ENCODE measurements at places on chromosomes 11 and 22.

DNA sequence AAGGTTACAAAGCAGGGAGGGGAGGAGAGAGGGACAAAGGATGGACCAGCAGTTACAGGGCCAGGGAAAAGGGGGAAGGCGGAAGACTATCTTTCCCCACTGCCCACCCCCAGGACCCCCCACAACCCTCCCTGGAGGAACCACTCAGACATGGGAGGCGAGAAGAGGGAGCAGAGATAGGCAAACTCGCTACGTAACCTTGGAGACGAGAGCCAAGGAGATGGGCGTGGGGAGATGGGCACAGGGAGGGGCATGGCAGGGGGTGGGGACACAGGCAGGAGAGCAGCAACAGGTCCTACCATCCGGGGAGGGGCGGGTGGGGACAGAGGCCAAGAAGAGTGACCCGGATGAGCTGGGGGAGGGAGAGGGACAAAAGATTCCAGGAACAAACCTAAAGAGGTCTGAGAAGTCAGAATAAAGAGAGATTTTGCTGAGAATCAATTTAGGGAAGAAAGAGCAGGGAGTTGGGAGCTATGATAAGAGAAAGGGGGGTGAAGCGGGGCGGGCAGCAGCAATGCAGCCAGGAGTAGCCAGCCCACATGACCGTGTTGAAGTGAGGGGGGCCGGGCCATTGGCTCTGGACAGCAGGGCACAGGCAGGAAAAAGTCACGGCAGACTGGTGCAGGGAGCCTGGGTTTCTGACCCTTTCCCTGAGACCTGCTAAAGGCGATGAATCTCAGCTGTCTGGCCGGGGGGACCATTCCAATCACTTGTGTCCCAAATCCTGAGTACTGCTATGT, 128.4 kb downstream of the BUD13 start:
- no peak for DNase-seq

- DNase-seq, result no peak
Observed at GRCh38 chr22:29707010-29707409, 12.8 kb upstream of the CABP7 start.

DNA sequence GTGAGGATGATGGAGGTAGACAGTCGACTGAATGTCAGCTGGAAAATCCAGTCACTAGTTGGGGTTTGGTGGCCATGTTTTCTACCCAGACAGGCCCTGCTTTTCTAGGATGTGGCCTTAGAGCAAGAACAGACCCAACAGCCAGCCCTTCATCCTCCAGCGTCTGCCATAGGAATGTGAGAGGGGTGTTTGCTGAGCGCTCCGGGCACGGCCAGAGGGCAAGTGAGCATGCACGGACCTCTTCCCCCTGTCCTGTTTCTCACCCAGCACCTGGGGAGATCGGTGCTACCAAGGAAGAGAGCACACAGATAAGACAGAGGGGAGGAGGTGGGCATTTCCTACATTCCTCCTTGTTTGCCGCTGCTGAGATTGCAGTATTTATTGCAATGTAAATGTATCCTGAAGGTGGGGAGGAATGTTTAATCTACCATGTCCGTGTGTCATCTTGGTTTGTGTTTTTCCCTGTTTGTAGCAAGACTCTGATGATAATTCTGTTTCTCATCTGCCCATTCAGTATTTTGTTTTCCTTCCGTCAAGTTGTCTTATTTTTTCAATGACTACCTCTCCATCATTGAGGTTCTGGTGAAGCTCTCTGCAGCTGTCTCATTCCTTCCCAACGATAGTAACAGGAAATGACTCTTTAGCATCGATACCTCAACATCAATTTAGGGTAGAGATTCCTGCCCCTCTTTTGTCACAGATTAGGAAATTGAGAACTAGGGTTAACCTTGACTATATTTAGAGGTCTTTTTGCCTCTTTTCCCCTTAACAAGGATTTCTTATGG, 4.9 kb upstream of the ATF4 start:
- no peak for DNase-seq

DNA sequence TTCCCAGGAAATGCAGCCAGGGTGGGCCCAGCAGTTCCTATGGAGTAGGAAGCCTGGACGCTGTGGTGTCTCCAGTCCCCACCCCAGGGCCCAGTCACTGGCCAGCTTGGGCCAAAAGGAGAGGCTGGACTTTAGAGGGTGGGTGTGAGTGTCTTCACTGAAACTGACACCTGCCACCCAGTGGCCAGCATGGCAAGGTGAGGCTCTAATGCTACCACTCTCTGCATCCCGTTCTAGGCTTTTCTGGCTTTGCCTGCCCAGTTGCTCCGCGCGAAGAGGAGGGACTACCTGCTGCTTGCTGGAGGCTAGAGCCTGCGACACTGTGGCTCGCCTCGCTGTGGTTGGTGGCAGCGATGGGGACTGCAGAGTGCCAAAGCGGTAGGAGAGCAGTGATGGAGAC, 35.4 kb downstream of the C22orf42 start:
- no peak for DNase-seq

DNA sequence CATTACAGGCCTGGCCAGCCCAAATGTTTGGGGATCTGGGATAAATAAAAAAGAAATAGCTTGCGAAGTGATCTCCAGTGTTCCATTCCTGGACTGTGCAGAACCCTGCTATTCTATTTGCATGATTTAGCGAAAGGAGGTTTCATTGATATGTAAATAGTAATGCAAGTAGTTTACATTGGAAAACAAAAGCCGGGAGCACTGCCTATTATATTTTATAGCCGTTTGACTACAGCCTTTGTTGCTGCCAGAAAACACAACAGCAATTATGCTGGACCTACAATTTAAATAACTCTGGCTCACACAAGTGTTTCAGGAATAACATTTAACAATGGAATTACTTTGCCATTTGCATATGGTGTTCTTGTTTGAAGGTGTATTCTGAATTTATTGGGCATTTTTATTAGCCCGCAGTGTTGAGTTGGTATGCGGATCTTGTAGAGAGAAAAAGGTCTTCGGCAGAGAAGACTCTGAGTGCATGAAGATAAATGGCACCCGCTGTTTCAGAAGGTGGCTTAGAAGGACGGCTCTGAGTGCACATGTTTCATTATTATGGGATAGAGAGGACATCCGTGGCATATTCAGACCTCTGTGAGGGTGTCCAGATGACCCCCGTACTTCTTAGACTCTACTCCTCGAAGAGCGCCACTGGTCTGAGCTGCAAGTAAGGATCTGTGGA, 315.0 kb downstream of the BRD1 start:
- no peak for DNase-seq

DNA sequence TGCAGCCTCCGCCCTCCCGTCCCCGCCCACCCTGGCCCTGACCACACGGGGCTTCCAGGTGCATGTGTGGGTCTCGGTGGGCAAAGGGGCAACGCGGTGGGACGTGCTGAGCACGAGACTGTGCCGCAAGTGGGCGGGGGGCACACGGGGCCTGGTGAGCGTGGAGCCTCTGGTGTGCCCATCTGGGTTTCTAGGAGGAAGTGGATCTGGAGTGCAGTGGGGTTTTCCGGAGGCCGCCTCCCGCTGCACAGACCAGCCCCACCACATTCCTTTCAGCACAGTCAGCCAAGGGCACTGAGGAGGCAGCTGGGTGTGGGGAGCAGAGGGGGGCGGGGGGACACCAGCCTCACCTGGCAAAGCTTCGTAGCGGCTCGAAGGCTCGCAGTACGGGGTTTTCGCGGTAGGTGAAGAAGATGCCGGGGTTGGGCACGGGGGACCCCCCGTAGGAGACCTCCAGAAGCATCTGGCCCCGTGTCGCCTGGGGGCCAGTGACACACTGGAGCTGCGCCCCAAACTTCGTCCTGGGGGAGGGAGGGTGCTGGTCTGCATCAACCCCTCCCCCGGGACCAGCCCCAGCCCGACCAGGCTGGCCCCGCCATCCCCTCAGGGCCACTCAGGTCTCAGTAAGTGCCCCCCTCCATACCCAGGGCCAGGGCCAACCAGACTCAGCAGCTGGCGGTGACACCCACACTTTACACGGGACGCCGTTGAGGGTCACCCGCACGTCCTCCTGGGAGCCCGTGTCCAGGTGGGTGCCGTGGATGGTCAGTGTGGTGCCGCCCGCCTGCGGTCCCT, 12.4 kb upstream of the MAPK11 start:
- DNase-seq, result peak; percentile 93

DNA sequence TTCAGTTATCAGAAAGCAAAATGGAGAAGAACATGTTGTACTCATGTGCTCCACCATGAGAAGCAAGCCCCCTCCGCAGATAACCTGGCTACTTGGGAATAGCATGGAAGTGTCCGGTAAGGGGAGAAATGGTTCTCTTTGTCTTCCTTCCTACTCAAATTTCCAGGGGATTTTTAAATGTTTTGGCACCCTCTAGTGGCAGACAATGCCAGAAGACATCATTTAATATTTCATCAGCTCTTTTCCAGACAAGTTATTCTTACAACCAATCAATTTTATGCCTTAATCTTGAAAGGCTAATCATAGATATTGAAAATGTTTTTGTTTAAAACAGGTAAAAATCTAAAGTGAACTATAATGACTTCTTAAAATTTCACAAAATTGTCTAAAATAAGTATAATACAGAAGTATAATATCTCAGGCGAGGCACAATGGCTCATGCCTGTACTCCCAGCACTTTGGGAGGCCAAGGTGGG, 15.7 kb downstream of the CRTAM start:
- peak; percentile 78 for DNase-seq

GRCh38 chr11:56911312-56911711, 77.4 kb upstream of the OR5AK2 start:
- DNase-seq, result peak; percentile 84

- peak; percentile 98 for DNase-seq
Observed at GRCh38 chr11:5285703-5286340, 15.9 kb downstream of the OR51B4 start.

GRCh38 chr11:34036456-34036855, 15.1 kb upstream of the CAPRIN1 start:
- DNase-seq, result no peak

GRCh38 chr11:8239040-8239439, 24.6 kb downstream of the LMO1 start:
- no peak for DNase-seq

- DNase-seq, result no peak
Observed at GRCh38 chr11:96708219-96708878, 318.5 kb downstream of the JRKL start.

- no peak for DNase-seq
Observed at GRCh38 chr11:93653080-93653479, 8.4 kb upstream of the CEP295 start.

DNA sequence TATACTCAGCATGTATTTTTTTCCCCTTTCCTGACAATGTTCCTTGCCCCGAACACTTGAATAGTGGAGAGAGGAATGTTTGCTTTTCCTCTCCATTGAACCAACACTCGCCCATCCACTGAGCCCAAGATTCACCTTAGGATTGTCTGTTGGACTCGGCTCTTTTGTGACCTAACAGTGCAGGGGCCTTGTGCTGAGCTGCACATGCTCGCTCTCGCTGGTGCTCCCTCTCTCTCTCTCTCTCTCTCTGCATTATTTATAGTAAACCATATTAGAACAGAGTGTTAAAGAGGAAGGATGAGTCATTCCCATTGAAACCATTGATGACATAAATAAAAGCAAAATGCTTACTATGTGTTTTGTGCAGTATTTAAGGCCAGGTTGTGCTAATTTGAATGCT, 20.7 kb downstream of the ZBTB16 start:
- peak; percentile 68 for DNase-seq

DNA sequence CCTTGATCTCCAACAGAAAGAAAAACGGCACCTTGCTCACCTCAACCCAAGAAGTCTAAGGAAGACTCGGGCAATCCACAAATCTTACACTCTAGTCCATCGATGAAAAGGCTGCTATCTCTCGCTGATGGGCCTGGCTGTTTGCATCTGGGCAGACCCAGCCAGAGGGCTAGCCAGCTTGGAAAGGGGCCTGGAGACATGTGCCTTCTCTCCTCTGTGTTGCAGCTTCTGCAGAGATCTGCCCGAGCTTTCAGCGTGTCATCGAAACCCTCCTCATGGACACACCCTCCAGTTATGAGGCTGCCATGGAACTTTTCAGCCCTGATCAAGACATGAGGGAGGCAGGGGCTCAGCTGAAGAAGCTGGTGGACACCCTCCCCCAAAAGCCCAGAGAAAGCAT, 3.2 kb downstream of the SCGB1A1 start:
- DNase-seq, result no peak

- DNase-seq, result peak; percentile 33
Observed at GRCh38 chr11:60428517-60428916, 855 bp upstream of the MS4A5 start.

DNA sequence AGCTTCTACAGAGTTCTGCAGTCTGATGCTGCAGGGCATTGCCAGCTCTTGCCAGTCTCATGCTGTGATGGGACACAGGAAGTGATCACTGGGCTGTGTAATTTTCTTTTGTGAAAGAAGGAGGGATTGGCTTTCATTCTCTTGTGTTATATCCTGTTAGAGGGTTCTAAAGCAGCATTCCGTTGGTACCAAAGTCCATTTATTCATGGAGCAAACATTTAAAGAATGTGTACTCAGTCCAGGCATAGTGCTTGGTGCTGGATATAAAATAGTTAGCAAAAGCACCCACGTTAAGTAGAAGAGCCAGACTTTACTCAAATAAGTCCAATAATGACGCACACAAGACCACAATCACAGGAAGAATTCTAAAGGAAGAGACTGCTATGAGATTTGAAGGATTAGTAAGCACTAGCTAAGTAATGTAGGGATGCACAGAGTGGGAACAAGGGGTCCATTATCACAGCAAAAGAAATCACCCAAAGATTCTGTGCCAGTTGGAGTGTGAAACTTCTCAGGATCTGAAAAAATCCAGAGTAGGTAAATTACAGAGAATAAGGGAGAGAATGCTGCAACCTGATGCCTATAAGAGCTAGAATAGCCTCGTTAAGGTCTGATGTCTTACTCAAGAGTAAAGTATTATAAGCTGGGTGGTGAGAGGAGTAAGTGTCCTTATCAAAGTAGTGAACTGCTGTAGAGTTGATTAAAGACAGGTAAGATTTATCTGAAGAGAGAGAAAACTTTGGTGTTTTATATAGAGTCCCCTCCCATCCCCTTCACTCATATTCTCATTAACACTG, 728.3 kb downstream of the METTL15 start:
- DNase-seq, result peak; percentile 97

DNA sequence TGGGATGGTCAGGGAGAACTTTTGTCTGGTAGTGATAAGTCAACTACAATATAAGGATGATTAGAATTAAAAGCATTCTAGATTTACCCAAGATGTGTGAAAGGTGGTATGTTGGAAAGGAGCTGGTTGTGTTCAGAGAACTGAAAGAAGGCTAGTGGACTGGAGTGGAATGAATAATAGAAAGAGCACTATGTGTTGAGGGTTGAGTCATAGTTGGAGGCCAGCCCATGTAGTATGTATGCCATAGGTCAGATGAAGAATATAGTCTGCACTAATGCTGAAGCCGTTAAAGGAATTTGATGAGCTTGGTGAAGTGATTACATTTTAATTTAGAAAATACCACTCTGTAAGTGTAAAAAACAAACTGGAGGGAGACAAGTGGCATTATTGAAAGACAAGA, 514.1 kb downstream of the CNTN5 start:
- peak; percentile 5 for DNase-seq

DNA sequence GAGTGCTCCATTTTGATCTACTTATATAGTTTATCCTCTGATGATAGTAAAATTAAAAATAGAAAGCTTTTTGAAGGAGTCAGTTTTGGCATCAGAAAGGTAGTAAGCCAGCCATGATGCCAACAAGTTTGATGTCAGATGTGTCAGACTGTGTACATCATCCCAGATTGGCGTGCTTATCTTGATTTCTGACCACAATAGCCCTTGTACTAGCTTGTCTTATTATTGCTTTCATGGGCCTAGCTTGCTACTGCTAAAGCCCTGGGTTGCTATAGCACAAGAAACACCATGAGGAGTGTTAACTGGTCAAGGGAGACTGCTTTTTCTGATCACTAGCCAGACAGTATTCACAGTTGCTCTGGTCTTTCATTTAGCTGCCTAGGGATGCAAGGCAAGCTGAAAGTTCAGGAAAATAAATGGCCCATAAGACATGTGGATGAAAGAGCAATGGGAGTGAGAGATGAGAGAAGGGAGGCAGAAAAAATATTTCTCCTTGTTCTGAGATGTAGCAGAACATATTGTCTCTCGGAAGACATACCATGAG, 1038.5 kb downstream of the JRKL start:
- DNase-seq, result no peak
